ENCODE measurements at places on chromosomes 2 and 18.
A peak's percentile ranks its signal among the peaks of the same experiment; 100 is the strongest.

GRCh38 chr2:207501802-207502576 is 27.8 kb upstream of the CREB1 start:
- no peak for DNase-seq

GRCh38 chr2:26735097-26735496 is 29.0 kb upstream of the SLC35F6 start:
- peak; percentile 80 for DNase-seq

DNA sequence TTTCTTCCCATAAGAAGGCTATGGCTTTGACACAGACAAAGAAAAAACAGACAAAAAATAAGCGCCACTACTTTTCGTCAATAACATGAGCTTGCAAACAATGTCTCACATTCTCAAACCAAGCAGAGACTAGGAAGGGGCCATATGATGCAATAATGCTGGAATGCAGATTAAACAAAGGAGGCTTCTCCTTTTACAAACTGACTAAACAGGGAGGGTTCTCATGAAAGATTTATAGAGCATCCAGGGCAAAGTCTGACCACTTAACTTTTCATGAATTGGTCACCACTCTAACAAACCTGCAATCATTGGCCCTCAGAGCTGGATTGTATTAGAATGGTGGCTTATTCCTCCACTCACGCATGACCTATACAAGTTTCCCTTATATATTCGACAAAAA is 663.3 kb upstream of the CHAC2 start:
- peak; percentile 75 for DNase-seq

DNA sequence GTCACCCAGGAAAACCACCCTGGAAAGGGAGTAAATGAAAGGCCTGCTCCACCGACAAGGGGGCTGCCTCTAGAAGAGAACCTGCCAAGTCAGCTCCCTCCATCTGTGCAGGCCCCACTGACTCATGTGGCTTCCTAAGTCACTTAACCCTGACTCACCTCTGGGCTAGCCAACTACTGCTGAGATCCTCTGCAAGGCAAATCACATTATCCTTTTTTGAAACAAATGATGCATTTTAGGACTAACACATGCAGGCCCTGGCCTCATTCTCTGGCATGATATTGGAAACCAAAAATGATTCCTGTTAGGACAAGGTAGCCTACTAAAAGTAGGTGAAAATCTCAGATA is 474.6 kb downstream of the EPHA4 start:
- DNase-seq, result peak; percentile 86

DNA sequence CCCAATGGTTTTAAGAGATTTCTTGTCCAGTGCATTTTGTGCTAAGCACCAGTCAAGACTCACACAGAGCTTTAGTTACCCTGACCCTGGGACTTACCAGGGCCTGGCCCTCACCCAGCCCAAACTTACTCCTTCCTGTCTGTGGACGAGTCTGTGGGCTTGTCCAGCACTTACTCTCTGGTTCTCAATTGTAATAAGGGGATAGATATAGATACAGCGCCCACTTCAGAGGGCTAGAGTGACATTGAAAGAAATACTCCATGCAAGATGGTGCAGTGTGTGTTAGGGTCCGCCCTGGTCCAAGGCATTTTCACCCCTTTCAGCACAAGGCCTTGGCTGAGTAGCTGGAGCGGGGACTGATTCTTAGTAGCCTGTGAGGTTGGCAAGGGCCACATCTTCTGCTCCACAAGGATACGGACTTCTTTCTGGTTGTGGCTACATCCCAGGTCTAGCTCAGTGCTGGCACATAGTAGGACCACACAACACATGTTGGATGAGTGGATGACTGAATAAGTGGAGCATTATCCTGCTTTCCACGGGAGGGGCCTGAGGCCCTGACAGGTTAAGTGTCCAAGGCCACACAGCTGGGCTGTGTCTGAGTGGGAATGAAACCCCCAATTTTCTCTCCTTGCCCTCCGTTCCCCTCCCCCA is 3.8 kb upstream of the ARID5A start:
- DNase-seq, result no peak

- no peak for DNase-seq
These were observed 190.6 kb downstream of the TPGS2 start for GRCh38 chr18:36638224-36638623.

DNA sequence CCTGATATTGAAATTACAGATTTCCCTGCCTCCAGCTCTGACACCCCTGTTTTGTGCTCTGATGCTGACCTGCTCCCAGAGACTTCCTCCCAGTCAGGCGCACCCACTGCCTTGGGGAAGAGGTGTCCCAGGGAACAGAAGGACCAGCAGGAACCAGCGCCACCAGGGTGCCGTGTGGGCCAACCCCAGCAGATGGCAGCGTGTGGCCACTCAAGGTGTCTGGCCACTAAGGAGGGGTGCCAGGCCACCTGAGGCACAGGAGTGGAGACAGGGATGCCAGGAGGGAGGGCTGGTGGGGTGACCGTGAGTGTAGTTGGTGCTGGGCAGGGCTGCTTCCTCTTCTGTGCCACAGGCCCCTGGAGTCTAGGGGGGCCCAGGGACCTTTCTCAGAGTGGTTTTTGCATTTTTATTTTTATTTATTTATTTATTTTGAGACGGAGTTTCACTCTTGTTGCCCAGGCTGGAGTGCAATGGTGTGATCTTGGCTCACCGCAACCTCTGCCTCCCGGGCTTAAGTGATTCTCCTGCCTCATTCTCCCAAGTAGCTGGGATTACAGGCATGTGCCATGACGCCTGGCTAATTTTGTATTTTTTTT is 56.0 kb downstream of the TEX44 start:
- DNase-seq, result peak; percentile 73

DNA sequence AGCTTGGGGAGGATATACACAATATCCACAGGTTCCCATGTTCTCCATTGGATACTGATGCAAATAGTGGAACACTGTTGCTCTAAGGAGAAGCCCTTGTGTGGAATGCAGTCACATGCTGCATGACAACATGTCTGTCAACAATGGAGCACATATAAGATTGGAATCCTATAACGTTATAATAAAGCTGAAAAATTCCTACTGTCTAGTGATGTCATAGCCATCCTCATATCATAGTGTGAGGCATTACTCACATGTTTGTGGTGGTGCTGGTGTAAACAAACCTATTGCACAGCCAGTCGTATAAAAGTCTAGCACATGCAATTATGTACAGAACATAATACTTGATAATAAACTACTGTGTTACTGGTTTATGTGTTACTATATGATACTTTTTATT is 394.7 kb downstream of the FBXO15 start:
- peak; percentile 23 for DNase-seq

GRCh38 chr2:139018252-139018651 is 238.1 kb upstream of the NXPH2 start:
- no peak for DNase-seq

GRCh38 chr2:128494640-128495321 is 176.1 kb upstream of the HS6ST1 start:
- DNase-seq, result no peak

GRCh38 chr2:65991381-65992197 is 443.3 kb upstream of the MEIS1 start:
- no peak for DNase-seq

- DNase-seq, result no peak
These were observed 507.5 kb downstream of the EIPR1 start for GRCh38 chr2:2870106-2870505.

GRCh38 chr2:30272286-30272685 is 41.0 kb downstream of the LBH start:
- no peak for DNase-seq

- DNase-seq, result no peak
These were observed 529.6 kb downstream of the CPS1 start for GRCh38 chr2:211086049-211086448.

- DNase-seq, result no peak
These were observed 783 bp downstream of the DPP4 start for GRCh38 chr2:162072976-162073887.

DNA sequence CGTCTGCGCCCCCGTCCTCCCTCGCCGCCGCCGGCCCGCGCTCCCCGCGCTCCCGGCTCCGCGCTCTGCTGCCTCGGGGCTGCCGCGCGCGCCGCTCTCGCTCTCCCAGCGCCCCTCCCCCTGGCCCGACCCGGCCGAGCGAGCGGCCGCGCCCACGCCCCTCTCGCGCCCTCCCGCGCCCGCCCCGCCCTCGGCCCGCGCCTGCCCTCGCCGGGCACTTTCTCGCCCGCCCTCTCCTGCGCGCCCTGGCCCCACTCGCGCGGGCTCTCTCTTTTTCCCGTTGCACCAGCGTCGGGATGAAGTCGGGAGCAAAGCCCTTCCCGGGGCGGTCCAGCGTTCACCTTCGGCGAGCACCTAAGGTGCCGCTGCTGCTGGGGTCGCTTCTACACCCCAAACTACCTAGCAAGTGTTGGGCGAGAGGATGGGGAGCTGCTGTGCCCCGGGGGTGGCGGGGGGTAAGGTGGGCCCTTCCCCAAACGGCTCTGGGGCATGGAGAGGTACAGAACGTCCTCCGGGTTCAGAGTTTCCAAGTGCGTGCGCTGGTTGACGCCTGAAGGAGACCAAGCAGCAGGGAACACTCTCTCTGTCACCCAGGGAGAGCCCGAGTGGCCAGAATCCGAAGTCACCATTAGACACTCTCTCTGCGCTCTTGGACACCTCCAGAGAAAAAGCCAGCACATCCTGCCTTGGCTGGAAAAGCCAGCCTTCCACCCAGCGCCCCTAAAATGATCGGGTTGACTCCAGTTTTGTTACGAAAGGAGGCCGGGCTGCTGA is at the start of gene COLEC12:
Gene COLEC12 (minus strand): TSS at position 70 of the 774 bp plus-strand sequence. CDS start 187 bp downstream, outside the sequence.
- DNase-seq, result peak; percentile 33
